NCI-H446 (cell line): ENCODE measurements at places on chromosomes 16 and 17.

DNA sequence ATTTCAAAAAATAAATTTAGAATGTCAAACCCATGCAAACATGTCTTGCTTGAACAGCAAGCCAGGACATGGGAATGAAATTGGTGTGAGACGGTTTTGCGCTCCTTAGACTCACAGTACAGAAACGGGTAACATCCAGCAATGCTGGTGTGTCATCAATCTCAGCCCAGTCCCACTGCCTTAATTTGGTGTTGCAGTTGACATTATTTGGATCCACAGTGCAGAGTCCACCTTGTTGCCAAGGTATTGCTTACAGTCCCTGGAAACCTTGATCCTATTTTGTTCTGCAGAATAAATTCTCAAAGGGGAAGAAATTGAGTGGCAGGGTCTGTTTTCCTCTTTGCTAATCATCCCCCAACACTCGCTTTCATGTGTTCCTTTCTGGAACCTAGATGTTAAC, 311.6 kb upstream of the MON1B start:
- no peak for DNase-seq

- peak; percentile 64 for DNase-seq
Observed at GRCh38 chr16:54928411-54929089, 2.1 kb upstream of the IRX5 start.

GRCh38 chr17:51703361-51704341, 443.3 kb downstream of the UTP18 start:
- DNase-seq, result peak; percentile 52

DNA sequence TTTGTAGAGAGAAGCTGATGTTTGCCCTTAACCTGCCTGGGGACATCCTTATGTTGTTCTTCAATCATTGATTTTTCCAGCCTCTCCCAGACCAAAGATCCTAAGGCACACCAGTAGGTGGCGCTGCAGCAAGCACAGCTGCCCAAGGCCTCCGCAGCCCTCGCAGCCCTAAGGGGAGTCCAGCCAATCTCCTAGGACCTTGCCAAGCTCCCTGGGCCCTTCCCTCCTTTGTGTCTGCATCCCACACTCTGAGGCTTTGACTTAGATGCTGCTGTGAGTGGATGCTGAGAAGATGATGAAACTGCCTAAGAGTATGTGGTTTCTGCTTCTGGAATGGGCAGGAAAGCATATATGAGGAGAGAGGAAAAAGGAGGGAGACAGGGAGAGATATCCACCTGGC, 47.1 kb downstream of the SPACA3 start:
- DNase-seq, result no peak

DNA sequence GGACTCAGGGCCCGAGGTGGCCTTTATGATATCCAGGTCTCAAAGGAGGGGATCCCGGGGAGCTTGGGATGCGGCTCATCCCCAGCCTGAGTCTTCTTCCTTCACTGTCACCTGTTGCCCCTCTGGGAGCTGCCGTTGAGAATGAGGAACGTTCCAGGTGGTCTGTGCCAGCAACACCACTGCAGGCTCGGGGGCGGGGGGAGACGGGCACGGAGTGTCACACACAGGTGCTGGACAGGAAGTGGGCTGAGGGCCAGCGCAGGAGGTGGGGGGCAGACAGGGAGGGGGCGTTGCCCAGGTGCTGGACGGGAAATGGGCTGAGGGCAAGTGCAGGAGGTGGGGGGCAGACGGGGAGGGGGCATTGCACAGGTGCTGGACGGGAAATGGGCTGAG, 28.2 kb downstream of the METRNL start:
- no peak for DNase-seq

DNA sequence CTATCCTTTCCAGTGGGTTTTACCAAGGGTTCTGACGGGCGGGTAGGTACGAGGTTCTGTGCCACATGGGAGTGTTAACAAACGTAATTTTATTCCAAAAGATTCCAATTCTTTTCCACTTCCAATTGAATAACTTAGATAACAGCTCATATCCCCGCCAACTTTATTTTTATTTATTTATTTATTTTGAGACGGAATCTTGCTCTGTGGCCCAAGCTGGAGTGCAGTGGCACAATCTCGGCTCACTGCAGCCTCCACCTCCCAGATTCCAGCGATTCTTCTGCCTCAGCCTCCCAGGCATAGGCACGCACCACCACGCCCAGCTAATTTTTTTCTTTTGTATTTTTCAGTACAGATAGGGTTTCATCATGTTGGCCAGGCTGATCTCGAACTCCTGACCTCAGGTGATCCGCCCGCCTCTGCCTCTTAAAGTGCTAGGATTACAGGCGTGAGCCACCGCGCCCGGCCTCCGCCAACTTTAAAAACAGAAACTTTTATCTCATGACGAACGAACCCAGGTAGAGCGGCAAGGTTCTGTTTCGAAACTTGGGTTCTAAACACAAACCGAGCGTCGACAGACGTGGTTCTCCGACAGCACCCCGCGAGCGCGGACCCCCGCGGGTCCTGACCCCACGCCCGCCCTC, 613 bp downstream of the ECI1 start:
- no peak for DNase-seq

- no peak for DNase-seq
Observed at GRCh38 chr17:77507111-77507885, 366.5 kb downstream of the SEC14L1 start.
